Stimulated activated effector memory CD8-positive, alpha-beta T cell treated with anti-CD3 and anti-CD28 coated beads, Interleukin-12 subunit alpha, Interleukin-12 subunit beta, amount 100 ng/mL, for 72 hours (primary cell): ENCODE measurements at places on chromosomes 7 and 10.

GRCh38 chr7:135282561-135283254 lies 49.1 kb downstream of the STRA8 start:
- no peak for DNase-seq

DNA sequence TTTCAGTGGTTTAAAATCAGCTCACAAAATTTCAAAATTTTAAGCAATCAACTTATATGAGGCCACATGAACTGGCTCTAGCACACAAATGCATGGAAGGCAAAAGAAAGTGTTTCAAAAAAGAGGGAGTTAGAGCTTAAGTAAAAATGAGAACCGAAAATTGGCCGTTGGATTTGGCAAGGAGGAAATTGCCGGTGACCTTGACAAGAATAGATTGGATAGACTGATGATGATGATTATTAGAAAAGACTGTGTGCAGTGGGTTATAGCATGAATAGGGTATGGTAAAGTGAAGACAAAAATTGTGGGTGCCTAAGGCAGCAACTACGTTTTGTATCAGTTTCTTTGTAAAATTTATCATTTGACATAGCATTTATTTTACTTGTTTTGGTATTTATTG lies 175.7 kb downstream of the SEMA3D start:
- DNase-seq, result no peak

- no peak for DNase-seq
Observed at GRCh38 chr10:26410356-26410755, 27.8 kb upstream of the APBB1IP start.

GRCh38 chr7:158494162-158494586 lies 93.4 kb downstream of the PTPRN2 start:
- DNase-seq, result no peak

DNA sequence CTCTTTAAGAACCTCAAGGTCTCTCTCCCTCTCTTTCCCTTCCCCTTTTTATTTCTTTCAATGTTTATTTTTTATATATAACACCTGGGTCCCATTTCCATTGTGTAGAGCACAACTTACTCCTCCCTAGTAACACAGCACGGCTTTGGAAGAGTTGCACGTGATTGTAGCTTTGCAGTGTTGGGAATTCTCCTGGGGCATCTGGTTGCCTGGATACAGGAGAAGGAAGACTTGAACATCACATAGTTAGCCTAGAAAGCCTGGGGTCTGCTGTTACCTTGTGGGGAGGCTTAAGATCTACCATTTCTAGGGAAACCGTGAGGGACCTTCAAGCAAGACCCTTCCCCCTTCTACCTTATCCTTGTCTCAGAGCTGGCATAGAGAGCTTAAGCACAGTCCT lies 41.1 kb upstream of the NFKB2 start:
- no peak for DNase-seq

GRCh38 chr10:73841526-73842285 lies 30.3 kb upstream of the NDST2 start:
- no peak for DNase-seq

DNA sequence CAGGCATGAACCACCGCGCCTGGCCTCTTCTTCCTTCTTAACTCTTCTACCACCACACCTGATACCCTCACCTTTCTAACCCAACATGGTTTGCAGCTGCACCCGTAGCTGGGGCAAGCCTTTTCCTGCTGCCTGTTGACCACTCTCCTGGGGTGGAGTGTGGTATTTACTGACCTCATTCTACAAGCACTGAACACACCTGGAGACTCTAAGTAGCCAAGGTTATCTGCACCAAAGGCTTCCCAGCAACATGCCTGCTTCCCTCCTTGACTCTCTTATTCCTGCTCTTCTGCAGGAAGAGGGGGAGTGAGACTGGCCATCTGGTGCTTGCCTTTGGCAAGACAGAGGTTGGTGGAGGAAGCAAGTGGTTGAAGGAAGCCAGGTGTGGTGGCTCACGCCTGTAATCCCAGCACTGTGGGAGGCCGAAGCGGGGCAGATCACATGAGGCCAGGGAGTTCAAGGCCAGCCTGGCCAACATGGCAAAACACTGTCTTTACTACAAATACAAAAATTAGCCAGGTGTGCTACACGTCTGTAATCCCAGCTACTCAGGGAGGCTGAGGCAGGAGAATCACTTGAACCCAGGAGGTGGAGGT lies 10.1 kb downstream of the ACTR1A start:
- no peak for DNase-seq

DNA sequence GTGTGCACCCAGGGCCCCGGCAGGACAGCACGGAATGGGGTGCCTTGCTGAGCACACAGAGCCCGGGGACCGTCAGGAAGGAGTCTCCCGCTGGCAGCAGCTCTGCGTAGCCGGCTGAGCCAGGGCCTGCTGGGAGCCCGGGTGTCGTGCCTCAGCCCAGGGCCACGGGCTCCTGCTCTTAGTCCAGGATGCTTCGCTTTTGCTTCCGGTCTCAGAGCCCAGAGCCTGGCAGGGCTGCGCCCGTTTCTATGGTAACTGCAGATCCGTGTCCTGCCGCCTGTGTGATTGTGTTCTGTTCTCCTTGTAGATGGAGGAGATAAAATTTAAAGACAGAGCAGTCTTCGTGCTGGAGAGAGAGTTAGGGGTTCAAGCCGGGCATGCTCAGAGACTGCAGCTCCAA lies 53.7 kb upstream of the DPYSL4 start:
- DNase-seq, result no peak

DNA sequence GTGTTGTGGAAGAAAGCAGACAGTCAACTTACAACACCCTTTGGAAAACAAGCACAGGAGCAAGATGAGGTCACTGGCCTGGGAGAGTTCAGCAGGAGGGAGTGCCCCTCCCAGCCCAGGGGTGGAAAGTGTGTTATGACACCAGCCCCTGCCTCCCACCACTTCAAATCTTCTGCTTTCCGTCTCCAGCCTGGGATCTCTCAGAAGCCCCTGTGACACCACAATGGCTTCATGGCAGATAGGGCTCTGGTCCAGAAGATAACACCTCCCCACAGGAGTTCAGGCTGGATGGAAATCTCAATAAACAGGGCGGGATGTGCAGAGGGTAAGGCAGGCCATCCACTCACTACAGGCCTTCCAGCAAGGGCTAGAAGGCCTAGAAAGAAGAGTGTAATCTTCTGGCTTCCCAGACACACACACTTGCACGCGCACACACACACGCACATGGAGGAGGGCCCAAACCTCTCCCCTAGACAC lies 48.7 kb upstream of the ZMIZ1 start:
- no peak for DNase-seq

DNA sequence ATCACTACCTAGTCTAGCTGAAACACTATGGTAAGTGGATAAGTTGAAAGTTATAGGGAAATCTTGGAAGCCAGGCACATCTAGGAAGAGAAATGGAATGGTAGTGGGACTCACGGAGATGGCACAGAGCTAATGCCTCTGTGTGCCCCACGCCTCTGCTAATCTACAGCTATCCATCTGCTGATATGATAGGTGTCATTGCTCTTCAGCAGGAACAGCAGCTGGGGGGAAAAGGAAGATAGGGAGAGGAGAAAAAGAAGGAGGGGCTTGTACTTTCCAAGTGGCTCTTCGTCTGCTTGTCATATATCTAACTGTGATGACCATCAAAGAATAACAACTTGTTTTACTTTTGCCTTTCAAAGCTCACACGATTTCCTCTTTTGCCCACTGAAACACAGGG lies 1199.1 kb upstream of the SORCS1 start:
- no peak for DNase-seq

GRCh38 chr7:33300131-33300530 lies 170.8 kb downstream of the BBS9 start:
- DNase-seq, result no peak

DNA sequence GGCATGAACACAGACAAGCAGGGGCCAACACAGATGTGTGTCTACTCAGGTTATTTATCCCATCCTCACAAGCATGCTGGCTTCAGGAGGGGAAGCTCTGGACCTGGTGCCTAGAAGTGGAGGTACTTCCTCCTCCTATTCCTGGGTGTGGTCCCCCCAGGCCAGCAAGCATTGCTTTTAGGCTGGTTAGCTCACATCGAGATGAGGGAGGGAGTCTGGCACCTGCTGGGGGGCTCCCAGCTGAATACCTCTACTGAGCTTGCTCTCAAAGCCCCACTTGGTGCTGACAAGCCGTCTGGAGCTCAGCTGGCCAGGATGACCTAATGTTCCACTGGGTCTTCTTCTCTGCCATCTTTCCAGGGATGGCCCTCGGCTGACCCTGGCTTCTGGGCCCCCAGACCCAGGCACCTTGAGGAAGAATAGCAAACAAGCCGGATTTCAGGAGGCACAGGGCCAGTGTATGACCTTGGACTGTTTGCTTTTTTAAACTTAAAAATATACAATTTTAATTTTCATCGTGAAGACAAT lies 26.8 kb downstream of the FAM241B start:
- no peak for DNase-seq

DNA sequence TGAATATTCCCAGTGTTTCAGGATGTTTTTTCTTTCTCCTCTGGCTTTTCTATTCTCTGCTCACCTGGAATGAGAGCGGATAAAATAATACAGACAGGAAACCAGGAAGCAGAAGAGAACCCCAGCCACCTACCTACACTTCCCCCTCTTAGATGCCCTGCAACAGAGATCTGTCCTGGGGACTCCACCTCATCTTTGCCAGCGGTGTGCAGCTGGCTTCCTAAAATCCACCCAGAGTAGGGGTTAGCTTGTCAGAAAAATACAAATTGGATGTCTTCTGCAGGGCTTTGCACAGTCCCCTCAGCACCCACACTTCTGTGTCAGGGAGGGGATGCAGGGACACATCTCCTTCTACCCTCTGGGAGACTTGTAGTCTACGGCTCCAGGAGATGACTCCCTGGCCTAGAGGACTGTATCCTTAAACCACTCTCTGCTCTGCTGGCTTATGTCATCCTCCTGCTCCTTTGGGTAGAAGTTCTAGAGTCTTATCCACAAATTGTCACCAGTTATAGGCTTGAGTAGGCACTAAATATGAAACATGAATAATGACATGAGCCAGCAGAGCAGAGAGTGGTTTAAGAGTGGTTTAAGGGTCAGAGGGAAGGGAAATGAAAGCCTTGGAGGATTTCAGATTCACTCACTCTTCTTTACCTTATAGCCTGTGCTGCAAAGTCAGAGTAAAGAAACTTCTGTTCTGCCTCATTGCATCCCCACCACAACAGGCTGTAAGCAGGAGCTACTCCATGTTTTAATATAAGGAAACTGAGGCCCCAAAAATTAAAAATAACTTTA lies 749.4 kb downstream of the AUTS2 start:
- DNase-seq, result no peak

DNA sequence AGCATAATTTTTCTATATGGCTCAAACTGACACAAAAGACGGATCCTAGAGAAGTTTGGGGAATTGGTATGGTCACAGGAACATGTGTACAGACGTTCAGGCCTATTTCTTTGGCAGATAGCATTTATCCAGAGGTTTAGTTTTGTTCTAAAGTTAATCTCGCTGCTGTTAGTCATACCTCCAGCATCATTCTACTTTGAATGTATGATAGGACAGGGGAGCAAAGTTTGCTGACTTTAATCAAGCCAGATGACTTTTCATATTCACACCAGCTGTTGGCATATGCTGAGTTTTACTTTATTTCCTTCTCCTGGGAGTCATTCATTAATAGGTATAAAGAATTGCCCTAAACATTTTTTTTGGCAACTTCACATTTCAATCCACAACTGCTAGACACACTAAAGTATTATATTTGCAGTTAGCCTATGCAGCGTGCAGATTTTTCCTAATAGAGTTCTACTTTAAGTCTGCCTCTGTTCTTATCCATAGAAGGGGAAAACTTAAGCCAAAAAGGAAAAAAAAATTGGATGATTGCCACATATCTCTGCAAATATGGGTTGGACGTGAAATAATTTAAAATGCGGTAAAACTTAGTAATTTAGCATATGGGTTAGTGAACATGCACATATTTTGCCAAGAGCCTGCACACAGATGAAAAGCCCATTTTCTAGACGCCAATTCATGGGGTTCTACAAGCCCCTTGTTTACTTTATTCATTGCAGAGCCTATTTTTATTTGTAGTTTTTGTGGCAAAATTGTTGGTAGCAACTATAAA lies 213.1 kb downstream of the C7orf25 start:
- DNase-seq, result no peak

DNA sequence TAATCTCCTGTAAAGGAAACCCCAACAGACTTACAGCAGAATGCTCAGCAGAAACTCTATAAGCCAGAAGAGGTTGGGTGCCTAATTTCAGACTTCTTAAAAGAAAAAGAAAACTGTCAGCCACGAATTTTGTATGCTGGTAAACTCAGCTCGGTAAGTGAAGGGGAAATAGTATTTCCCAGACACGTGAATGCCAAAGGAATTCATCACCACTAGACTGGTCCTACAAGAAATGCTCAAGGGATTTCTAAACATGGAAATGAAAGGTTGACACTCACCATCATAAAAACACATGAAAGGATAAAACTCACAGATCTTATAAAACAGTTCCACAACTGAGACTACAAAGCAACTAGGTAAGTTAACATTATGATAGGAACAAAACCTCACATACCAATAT lies 68.6 kb downstream of the GLCCI1 start:
- no peak for DNase-seq

DNA sequence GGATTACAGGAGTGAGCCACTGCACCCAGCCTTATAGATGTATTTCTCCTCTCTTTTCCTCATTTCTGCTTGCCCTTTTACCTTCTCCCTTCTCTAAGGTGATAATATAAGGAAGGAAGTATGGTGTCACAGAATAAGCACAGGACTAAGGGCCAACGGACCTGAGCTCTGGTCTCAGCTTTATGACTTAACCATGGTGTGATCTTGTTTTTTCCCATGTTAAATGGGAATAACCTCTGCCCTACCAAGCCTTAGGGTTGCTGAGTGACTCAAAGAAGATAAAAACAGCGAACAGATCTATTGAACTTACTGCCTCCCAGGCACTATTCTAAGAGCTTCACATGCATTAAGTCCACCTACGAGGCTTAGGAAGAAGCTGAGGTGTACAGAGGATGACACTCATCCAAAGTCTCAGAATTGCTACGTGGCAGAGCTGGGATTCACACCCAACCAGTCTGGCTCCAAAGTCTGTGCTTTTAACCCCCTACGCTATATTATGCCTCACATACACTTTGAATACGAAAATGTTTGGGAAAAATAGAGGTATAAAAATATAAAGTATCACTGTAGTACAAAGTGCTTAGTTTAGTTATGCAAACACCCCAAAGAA lies 5.6 kb downstream of the UROS start:
- no peak for DNase-seq

DNA sequence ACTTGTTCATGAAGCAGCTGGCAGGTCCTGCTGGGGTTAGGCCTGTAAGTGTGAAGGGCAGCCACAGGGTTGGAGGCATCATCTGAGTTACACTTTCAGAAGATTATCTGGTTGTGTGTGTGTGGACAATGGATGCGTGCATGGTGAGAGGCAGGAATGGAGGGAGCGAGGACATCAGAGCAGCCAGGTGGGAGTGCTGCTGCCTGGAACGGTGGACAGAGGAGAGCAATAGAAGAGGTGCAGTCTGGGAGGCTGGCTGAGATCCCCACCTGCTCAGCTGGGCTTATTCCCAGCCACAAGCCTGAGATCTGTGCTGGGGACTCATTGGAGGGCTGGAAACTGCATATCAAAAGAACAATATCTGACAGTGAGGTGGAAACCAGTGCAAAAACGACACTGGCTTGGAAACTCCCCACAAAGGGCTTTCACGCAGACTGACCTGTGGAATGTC lies 17.9 kb downstream of the ZNF488 start:
- no peak for DNase-seq

- DNase-seq, result no peak
Observed at GRCh38 chr7:91541641-91542040, 277.4 kb downstream of the FZD1 start.

- DNase-seq, result no peak
Observed at GRCh38 chr10:132241496-132241895, 54.7 kb downstream of the DPYSL4 start.

- no peak for DNase-seq
Observed at GRCh38 chr10:27223964-27224363, 16.6 kb downstream of the ACBD5 start.
